CD4-positive, alpha-beta T cell treated with Interleukin-15 for 1 hour (primary cell): ENCODE measurements at places on chromosomes 3 and 15.

- no peak for DNase-seq
These were observed 46.9 kb downstream of the TBL1XR1 start for GRCh38 chr3:177150218-177150916.

DNA sequence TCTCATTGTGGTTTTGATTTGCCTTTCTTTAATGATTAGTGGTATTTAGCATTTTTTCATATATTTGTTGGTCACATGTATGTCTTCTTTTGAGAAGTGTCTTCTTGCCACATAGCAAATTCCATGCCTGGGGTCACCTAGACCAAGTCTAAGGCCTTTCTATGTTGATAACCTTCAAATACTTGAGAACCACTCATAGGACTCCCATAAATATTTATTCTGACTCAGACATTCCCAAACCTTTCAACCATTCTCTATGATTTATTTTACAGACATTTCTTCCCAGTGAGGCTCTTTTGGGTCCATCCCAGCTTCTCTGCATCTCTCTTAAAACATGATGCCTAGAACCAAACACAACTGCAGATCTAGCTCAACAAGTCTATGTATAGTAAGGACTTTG is 69.2 kb downstream of the ATP8B4 start:
- DNase-seq, result no peak

DNA sequence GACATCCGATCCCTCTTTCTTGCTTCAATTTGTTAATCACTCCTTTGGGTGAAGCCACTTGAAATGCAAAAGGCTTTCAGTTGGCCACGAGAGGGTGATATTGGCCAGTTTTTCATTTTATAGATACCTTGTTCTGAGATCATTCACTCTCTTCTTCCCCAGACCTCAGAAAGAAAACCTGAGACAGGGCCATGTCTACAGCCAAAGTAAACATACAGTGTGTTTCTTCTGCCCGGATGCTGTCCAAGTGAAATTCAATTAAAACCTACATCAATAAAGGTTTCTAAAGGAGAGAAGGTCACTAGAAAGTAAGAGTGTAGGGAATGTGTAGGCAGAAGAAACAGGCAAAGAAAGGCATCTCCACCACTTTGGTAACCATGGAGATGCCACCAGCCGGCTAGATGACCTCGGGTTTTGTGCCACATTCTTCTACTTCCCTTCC is 39.5 kb upstream of the FMN1 start:
- no peak for DNase-seq

DNA sequence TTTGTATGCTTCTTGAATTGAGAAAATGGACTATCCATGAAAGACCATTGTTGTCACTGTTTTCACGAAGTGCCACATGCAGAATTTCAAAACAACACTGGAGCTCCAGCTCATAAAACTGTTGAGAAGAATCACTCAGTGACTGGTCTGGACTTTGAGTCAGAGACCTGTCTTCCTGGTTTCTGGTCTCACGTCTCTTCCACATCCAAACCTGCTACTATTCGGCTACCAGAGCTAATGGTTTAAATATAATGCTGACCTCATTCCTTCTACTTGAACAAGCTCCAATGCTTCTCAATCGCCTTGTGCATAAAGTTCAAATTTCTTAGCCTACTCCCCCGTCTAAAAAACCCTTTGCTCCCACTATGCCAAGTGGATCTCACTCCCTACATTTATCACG is 227.9 kb upstream of the NR2F2 start:
- DNase-seq, result no peak

- peak; percentile 8 for DNase-seq
These were observed 44.6 kb downstream of the TLE3 start for GRCh38 chr15:70053001-70053715.

DNA sequence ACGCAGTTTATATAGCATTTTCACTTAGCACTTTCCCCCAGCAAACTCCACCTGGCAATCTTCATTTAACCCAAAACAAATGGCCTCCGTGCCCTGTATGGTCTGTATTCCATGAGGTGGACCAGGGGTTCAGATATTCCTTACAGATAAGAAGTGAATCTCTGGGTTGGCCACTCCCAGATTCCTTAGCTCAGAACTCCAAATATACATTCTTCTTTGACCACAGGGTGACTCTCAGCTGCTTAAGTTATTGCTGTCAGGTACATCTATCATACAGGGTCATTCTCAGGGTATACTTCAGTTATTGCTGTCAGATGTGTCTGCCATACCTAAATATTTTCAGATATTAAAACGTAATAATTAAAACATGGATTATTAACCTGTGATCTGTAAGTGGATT is 229.8 kb downstream of the TBL1XR1 start:
- no peak for DNase-seq

- no peak for DNase-seq
These were observed 416.3 kb upstream of the MEIS2 start for GRCh38 chr15:37516621-37517020.

GRCh38 chr15:65365229-65365628 is 12.6 kb downstream of the IGDCC3 start:
- no peak for DNase-seq

- peak; percentile 61 for DNase-seq
These were observed 20.6 kb upstream of the EPHB3 start for GRCh38 chr3:184540777-184541681.

- no peak for DNase-seq
These were observed 3.5 kb downstream of the ITGA11 start for GRCh38 chr15:68428431-68428940.

- DNase-seq, result no peak
These were observed 3.2 kb downstream of the MGLL start for GRCh38 chr3:127819086-127819485.

DNA sequence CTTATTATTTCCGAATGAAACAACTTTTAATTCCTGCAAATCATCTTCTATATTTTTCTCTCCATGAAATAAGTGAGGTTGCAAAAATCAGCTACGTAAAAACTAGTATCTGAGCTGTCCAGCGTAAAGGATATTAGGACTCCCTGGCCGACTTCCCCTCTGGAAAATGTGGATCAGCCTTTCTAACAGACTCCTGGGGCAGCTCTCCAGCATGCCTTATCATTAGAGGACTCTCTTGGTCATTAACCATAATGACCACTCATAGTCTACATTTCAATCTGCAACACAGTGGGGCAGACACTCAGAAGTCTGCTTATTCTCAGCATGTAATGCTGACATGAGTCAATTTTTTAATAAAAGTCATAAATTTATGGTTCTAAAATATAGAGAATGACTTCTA is 130.1 kb downstream of the MAGI1 start:
- no peak for DNase-seq

- DNase-seq, result no peak
These were observed 42.7 kb upstream of the PYGO1 start for GRCh38 chr15:55630858-55631257.

GRCh38 chr3:13768453-13768852 is 111.4 kb downstream of the WNT7A start:
- no peak for DNase-seq

GRCh38 chr3:45249391-45249790 is 23.3 kb upstream of the TMEM158 start:
- no peak for DNase-seq

DNA sequence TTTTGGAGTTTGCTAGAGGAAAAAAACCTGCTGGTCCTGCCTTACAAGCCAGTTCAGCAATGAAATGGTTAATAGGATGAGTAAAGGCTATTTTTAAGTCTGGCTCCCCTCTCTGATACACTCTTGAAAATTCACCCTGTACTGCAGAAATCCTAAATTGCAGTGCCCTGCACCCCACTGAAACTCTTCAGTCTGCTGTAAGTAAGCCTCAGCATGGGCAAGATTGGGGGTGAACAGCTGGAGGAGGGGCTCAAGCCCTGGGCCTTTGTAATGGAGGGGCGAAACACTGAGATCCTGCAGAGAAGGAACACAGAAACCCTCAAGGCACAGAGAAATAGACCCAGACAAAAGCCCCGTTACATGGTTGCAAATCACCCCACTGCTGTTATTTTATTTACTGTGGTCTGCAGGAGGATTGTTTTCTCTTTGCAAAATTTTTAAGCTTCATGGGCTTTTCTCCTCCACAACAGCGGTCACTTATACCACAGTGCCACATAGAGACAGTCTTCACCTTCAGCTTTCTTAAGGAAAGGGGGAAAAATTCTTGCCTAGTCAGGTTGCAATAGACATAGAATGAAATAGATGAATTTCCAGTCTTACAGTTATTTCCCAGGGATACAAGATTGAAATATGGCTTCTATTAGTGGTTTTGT is 45.0 kb downstream of the SOX2 start:
- DNase-seq, result no peak

DNA sequence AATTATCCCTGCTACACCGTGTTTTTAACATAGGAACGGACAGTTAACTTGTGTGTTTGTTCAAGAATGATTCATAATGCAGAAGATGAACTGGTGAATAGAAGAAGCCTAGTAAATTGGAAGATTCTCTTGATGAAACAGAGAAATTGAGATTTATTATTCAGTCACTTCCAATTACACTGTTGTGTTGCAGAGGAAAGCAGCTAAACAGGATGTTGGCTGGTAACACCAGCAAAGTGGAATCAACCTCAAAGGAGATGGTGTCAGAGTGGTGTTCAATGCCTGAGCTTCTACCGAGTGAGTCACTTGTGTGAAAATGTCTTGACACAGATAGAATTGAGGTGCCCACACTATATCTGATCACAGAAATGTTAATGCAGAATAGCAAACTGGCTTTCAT is 399.6 kb downstream of the LPP start:
- DNase-seq, result peak; percentile 31

- DNase-seq, result no peak
These were observed 11.8 kb downstream of the POLR2M start for GRCh38 chr15:57718309-57718708.

DNA sequence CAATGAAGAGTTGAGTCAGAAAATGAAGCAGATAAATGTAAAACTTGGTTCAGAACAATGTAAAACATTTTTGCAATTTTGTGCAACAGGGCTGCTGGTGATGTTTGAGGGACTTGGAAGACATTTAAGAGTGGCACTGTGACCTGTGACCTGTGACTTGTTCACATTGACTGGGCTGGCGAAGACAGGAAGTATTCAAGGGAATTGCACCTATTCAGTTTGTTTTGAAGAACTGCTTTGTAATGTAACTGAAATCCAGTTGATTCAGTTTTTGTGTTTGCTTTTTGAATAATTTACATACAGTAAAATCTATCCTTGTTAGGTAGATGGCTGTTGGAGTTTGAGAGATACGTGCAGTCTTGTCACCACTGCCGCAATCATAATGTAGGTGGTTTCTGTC is 35.4 kb downstream of the MCTP2 start:
- no peak for DNase-seq

GRCh38 chr3:41302295-41302694 is 103.0 kb downstream of the CTNNB1 start:
- DNase-seq, result no peak

DNA sequence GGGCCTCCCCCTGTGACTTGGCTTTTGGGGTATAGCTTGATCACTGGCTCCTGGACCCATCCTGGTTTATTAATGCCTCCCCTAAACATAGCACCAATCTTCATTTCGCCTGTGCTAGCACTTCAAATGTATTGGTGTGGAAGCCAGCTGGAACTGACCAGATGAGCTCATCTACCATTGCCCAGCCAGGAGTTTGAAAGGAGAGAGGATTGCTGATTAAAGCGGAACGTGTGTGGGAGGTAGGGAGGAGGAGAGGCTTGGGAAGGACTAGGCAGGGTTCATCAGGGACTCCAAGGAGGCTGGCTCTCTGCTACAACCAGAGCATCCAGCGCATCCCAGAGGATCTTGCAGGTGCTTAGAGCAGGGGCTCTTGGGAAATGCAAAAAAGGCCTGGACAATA is 34.4 kb upstream of the TLE3 start:
- no peak for DNase-seq
